ENCODE measurements at places on chromosomes 5 and 9. TPM values are rescaled to one million over a fixed set of nuclear protein-coding genes. Genes with fewer than 3 reads are reported as not detected.

CDK9 gene
- polyA plus RNA-seq, result 68.7 TPM

FOXD4 gene
- 0.28 TPM for polyA plus RNA-seq

PCDHGA10 gene
- polyA plus RNA-seq, result 4.7 TPM

SPINK6 gene
- not detected for polyA plus RNA-seq

RNF208 gene
- polyA plus RNA-seq, result 5.7 TPM

GALNT12 gene
- polyA plus RNA-seq, result 24.6 TPM

TMEM141 gene
- polyA plus RNA-seq, result 55.5 TPM

ARL10 gene
- polyA plus RNA-seq, result 19.8 TPM

TBC1D13 gene
- polyA plus RNA-seq, result 24.6 TPM

ZNF879 gene
- 4.6 TPM for polyA plus RNA-seq

TRAF1 gene
- 10.6 TPM for polyA plus RNA-seq

SOWAHA gene
- not detected for polyA plus RNA-seq

CNTFR gene
- polyA plus RNA-seq, result 33.2 TPM

F2R gene
- polyA plus RNA-seq, result 48.9 TPM

CHSY3 gene
- polyA plus RNA-seq, result 7.7 TPM

PCDHGB4 gene
- 4.6 TPM for polyA plus RNA-seq

GRCh38 chr5:74767579-74767913 lies 497 bp downstream of the NSA2 start:
- no peak for DNase-seq

DNA sequence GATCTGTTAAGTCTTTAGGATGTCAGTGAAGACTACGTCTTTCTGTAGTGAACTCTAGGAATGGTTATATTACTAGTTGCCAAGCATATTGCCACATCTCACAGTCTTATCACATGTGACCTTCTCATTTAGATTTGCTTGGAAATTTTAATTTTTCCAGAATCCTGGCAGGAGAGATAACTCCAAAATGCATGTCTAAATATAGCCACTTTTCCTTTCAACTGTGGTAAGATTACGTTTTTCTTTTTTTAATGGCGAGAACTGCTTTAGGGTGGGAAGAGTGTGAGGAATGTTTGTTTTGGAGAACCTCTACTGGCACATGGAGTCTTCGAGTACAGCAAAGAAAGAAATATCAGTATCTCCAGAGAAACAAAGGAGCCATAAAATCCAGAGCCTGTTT lies 91.7 kb upstream of the ADAMTSL1 start:
- DNase-seq, result no peak

- DNase-seq, result no peak
Observed at GRCh38 chr9:123999661-124000060, 11.9 kb upstream of the LHX2 start.

DNA sequence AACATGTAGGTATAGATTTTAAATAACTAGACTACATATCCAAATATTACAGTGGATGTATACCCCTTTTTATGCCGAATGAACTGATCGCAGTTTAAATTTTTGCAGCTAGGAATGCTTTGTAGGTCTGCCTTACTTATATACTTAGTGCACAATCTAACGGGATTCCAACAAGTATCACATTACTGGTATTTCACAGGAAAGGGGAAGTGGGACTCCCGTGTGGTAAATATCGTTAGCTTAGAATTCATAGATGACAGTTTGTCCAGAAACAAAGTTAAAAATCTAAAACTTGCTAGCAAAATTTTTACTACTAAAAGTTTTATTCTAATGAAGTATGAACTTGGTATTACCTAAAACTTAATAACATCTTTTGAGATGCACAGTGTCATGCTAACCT lies 193.5 kb upstream of the TLX3 start:
- no peak for DNase-seq

DNA sequence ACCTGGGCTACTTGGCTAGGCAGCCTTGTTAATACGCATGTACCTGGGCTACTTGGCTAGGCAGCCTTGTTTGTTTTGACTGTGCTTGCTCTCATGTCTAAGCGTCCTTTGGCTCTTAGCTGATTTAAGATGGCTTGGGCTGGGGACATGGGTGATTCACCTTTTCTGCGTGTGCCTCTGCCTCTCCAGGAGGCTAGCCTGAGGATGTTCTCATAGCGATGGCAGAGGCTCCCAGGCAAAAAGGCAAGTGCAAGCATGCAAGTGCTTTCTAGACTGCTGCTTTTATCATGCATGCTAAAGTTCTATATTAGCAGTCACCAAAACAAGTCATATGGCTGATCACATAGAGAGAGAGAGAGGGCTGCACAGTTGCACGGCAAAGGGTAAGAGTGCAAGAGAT lies 300.5 kb downstream of the IRX1 start:
- DNase-seq, result no peak

DNA sequence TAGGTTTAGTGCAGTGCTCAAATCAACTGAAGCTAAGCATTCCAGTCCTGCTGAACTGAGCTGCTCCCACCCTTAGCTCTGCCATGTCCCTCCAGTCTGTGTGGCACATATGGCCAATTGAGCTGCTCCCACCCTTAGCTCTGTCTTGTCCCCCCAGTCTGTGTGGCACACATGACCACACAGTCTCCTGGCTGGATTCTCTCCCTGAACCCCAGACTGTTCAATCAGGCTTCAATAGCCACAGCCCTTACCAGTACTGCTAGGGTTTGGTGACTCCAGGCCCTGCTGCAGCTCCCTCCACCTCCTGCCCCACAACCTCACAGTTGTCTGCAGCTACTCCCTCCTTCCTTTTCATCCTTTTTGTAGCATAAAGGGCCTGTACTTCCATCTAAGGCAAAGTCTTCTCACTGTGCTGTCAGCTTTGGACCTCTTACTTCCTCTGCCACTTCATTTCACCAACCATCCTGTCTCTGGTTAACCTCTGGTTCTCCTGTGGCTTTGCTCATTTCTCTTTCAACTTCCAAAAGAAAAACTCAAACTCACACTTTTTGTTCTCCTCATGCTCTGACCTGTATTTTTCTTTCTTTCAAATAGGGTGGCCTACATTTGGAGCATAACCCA lies 50.8 kb downstream of the ADAMTS12 start:
- no peak for DNase-seq

- no peak for DNase-seq
Observed at GRCh38 chr5:126538579-126538978, 56.4 kb downstream of the ALDH7A1 start.

DNA sequence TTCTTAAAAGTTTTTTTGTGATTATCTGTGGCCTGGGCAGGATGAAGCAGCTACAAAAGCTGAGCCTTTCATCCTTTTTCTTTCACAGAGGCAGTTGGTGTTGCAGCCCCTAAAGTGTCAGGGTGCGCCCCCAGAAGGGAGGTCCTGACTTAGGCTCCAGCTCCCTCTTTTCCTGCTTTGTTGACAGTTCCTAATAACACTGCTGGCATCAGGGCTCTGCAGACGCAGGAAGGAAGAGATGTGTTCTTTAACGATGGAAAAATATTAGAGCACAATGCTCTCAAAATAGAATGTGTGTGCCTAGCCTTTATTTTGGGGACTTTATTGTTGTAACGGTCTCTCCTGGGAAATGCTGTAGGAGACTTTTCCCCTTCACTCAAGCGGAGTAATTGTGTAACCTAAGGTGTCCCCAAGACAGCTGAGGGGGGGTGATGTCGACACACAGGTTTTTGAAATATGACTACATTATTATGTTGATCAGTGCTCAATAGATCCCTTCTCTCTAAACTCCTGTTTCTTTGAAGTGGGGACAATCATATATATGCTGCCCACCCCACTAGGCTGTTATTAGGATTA lies 135.6 kb downstream of the SEMA6A start:
- no peak for DNase-seq

DNA sequence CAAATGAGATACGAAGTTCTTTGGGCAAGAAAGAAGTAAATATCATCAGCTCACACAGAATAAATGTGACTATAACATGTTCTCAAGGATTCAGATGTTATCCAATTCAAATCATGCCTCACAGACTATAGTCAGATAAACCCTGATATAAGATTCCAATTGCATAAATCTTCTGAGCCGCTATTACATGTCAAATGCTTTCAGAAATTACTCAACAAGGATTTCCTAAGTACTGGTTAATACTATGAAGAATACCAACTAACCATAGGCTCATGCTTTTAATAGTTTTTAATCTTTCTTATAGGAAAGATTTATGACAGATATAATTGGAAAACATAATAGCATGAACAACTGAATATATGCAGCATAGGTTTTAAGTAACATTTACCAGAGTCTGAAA lies 73.6 kb downstream of the BAAT start:
- DNase-seq, result no peak

- DNase-seq, result no peak
Observed at GRCh38 chr9:97512966-97513560, 11.6 kb downstream of the TMOD1 start.

- no peak for DNase-seq
Observed at GRCh38 chr5:146005264-146005663, 68.9 kb downstream of the SH3RF2 start.

GRCh38 chr9:95635986-95636671 lies 119.4 kb upstream of the PTCH1 start:
- DNase-seq, result no peak

DNA sequence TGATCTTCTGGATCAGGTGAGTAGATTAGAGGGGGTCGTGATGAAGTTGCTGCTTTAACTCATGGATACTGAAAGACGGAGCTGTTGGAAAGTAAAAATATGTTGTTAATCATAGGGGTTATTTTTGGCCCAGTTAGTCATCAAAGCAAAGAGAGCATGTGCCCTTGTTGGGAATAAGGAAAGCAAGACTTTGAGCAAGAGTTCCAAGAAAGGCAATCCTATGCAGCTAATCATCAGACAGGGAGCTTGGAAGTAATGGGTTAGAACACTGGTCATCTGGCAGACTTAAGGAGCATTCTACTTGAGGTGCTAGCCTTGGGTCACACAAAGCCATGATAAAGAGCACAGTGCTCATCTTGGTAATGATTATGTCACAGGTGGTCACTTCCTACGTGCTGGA lies 18.3 kb downstream of the ASPN start:
- no peak for DNase-seq

DNA sequence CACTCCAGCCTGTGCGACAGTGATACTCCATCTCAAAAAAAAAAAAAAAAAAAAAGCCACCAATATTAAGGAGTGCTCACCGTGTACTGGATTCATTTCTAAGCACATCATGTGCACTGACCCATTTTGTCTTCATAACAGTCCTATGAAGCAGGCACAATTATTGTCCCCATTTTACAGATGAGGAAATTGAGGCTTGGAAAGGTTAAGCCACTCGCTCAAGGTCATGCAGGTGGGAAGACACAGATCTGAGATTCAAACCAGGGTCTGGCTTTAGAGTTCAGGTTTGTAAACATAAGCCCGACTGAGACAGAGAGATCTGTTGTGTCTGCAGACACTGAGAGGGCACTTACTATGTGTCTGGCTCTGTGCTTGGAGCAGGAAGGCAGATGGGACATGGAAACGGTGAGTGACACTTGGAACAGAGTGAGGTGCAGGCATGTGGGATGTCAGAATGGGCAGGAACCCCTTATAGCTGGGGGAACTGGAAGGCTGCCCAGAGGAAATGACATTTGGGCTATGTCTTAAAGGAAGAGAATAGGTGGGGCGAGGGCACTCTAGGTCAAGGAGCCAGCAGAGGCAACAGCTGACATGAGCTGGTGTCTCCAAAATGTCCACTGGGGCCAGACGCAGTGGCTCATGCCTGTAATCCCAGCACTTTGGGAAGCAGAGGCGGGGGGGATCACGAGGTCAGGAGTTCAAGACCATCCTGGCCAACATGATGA lies 69.9 kb downstream of the STK10 start:
- DNase-seq, result no peak

DNA sequence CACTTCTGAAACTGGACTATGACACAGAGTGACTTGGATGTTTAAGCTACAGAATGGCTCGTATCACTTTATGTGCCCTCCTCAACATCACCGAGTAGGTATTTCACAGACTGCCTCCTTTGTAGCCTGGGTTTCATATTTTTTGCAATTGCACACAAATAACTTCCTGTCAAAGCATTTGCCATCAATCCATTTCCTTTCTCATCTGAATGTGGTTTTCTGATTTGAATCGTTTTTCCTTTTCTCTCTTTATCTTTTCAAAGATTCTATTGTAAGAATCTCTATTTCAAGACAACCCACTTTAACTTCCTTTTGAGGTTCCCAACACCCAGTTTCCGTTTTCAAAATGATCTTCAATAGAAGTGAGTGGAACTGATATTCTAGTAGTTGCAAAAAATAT lies 563.8 kb upstream of the ARRDC3 start:
- no peak for DNase-seq

GRCh38 chr5:176446884-176447590 lies 1.1 kb upstream of the FAF2 start:
- DNase-seq, result peak; percentile 20

- no peak for DNase-seq
Observed at GRCh38 chr5:56128113-56128512, 105.0 kb downstream of the ANKRD55 start.

GRCh38 chr5:79829260-79829659 lies 139.6 kb downstream of the CMYA5 start:
- no peak for DNase-seq

GRCh38 chr9:131986089-131986488 lies 93.6 kb downstream of the MED27 start:
- DNase-seq, result no peak

DNA sequence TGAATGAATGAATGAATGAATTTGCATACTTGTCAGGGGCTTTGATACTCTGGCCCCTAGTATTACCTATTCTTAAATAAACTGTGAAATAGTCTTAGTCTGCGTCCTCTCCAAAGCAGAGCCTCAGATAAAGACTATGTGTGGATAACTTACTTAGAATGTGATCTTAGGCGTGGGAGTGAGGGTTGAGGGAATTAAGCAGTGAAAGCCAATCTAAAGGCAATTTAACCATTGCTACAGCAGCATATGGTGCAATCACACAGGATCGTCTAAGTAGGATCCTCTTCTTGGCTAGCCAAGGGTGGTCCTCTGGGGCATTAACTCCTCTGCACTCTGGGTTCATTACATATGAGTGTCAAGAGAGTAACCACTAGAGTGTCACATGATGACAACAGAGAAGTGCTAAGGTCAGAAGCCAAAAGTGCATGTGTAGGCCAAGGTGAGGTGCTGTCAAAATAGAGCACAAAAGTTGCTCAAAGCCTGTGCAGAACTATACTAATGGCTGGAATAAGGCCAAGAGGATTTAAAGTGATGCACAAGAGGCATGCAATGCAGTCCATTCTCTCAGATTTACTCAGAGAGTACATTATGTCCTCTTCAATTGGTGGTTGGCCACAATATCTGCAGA lies 274.4 kb upstream of the SEMA6A start:
- no peak for DNase-seq

GRCh38 chr5:172636279-172637050 lies 4.6 kb upstream of the NEURL1B start:
- DNase-seq, result no peak

GRCh38 chr5:51095486-51095885 lies 287.8 kb upstream of the ISL1 start:
- DNase-seq, result no peak

- DNase-seq, result peak; percentile 89
Observed at GRCh38 chr5:179820483-179821297, at the start of gene SQSTM1. Gene SQSTM1 (plus strand): TSS chr5:179820905. CDS start chr5:179820937, 32 bp downstream.

GRCh38 chr5:156942064-156942463 lies 21.0 kb downstream of the TIMD4 start:
- DNase-seq, result no peak
